Inflammatory macrophage treated with lipopolysaccharide for 1 hour (primary cell): ENCODE measurements at places on chromosomes 5 and 9.

DNA sequence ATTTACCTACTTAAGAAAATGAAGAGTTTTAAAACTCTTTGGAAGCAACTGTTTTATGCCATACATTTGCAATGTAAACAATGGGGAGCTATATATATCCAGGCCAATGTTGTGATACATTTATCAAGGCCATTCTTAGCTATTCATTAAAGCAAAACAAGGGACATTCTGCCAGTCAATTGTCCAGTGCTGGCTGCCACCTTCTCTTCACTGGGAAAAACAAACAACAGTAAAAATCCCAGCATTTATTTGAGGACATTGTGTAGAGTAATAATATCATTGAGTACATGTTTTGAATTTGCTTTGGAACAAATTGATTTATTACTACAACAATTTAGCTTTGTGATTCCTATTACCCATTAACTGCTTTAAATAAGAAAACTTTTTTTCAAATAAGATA, 1107.4 kb downstream of the DTWD2 start:
- no peak for DNase-seq

DNA sequence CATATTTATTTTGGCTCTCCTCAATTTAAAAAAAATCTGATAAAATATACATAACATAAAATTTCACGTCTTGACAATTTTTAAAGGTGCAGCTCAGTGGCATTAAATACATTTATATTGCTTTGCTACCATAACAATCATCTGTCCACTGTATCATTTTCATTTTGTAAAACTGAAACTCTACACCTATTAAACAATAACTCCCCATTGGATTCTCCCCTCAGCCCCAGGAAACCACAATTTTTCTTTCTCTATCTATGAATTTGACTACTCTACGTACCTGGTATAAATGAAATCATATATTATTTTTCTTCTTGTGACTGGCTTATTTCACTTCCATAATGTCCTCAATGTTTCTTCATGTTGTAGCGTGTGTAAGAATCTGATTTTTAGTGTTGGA, 563.5 kb downstream of the PRR16 start:
- no peak for DNase-seq

DNA sequence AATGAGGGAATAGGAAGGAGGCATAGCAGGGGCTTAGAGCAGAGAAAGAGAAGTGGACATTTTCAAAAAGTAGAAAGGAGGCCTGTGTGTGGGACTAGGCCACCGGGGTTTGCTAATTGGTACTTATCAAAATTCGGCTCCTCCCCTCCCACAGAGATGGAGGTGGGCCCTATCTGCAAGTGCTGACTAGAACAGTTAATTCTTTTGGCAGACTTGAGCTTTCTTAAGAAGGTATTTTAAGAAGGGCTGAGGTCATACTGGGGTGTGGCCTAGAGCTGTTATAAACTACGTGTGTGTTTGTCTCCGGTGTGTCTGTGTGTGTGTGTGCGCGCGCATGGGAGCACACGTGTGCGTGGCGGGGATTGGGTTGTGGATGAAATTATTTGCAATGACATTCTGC, 1086.5 kb downstream of the EFNA5 start:
- no peak for DNase-seq

- DNase-seq = no peak
Observed at GRCh38 chr9:22107202-22108045, 98.3 kb upstream of the CDKN2B start.

DNA sequence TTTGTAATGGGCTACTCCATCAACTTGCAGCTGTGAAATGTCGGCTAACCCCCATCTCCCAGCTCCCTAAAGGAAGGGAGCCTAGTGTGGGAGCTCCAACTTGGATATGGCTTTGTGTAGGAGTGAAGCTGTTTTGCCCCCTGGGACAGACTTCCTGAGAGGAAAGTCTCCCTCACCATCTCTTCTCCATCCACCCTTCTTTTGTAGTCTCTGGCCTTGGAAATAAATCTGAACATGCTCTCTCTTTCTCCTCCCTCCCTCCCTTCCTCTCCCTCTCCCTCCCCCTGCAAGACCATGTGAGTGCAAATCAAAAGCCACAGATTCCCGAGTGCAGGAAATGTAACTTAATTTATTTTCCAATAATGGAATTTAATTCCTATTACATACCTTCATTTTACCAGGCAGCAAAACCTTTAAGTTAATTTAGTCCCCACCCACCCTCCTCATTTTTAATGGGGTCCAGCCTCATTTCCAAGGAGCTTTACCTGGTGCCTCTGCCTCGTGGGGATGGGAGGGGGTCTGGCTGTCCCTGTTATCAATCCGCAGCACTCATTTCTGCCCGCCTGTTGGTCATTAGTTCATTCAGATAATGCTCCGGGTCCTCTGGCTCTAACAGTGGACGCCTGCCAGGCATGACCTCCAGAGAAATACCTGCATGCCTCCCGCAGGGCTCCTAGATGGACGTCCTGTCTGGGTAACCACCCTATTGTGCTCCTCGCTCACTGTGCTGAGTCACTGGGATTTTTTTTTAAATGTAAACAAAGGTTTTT, 122.9 kb upstream of the TAF11L2 start:
- DNase-seq = no peak

DNA sequence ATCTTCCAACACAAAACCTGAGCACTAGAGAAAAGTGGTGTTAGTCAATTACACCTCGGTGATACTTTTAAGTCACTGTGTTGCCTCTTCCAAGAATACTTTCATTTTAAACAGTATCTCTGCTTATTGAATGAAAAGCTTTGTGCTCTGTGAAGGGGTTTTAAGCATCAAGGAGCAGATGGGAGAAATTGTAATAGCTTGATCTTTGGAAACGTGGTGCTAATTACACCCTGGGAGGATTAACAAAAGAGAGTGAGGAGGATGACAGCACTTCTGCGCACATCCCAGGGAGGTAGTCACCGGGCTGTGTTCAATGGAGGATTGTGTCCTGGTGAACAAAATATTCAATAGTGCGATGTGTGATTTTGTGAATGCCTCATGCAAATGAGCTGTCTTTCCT, 477.4 kb upstream of the ADAMTS16 start:
- DNase-seq = no peak

DNA sequence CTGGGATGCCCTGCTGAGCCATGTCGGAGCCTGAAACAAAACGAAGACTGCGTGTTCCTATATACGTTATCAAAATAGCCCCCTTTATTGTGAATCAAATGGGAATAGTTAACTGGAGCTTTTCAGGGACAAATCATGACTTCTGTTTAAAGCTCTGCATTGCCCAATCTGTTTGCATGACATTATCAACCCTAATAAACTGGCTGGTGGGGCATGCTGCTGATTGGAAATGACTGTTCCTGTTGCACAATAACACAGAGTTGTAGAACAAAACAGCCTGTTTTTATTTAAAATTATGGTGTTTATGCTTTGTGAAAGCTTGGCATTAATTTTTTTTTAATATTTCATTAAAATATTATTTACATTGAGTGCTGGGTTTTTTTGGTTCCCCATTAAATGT, 215.5 kb downstream of the TMEM167A start:
- no peak for DNase-seq

DNA sequence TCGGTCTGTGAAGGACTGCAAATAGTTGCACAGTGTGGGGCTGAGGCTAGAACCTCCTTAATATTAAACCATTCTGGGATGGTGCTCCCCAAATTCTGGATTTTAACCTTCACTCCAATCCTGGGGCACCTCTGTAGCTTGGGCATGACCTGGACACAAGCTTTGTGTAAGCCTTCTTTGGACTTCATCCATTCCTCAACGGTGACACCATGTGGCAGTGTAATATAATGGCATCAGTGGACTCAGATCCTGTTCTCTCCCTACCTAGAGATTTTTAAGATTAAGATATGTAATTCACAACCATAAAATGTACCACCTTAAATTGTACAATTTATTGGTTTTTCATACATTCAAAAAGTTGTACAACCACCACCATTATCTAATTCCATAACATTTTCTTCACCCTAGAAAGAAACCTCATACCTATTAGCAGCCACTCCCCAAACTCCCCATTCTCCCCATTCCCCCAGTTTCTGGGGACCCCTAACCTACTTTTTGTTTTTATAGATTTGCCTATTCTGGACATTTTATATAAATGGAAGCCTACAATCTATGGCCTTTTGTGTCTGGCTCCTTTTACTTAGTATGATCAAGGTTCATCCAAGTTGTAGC, 4.8 kb upstream of the PLGRKT start:
- peak; percentile 66 for DNase-seq

DNA sequence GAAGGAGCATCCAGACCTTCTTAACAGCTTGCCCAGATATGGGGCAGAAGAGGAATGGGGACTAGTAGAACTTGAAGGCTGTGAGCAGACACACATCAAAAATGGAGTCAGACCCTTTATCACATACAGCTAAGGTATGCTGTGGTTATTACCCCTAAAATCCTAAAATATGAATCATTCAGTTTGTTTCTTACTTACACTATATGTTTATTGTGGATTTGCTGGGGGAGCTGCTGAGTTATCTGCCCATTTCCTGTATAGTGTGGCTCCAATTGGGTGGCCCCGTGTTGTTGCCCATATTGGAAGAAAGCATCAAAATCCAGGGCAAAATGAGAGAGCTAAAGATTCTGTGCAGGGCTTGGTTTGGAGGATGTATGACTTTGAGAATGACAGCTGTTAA, 56.9 kb downstream of the AP3S1 start:
- DNase-seq = no peak

GRCh38 chr5:29779141-29779540, 1414.3 kb upstream of the CDH6 start:
- no peak for DNase-seq

DNA sequence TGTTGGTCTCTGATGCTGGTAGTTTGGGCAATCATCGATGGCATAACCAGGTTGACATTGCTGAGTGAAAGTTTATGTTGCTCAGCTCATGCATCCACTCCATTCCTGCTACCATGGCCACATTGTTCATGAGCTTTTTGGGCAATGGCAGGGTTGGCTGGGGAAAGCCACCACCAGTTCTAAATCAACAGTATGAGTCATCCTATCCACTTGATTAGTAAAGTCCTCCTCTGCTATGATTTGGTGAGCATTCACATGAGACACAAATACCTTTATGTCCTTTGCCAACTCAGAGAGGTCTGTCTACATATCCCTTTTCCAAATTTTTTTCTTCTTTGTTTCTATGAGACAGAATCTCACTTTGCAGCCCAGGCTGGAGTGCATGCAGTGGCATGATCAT, 129.7 kb upstream of the FBN2 start:
- no peak for DNase-seq

- DNase-seq = no peak
Observed at GRCh38 chr5:14487897-14488570, 93.6 kb upstream of the OTULINL start.

GRCh38 chr5:122319897-122320296, 7.9 kb downstream of the SNCAIP start:
- DNase-seq = no peak

GRCh38 chr9:103904242-103904641, 189.9 kb upstream of the SMC2 start:
- no peak for DNase-seq

- no peak for DNase-seq
Observed at GRCh38 chr5:59828623-59829022, 64.9 kb downstream of the PDE4D start.

GRCh38 chr9:124411514-124412227, 3.6 kb downstream of the PSMB7 start:
- DNase-seq = peak; percentile 42

DNA sequence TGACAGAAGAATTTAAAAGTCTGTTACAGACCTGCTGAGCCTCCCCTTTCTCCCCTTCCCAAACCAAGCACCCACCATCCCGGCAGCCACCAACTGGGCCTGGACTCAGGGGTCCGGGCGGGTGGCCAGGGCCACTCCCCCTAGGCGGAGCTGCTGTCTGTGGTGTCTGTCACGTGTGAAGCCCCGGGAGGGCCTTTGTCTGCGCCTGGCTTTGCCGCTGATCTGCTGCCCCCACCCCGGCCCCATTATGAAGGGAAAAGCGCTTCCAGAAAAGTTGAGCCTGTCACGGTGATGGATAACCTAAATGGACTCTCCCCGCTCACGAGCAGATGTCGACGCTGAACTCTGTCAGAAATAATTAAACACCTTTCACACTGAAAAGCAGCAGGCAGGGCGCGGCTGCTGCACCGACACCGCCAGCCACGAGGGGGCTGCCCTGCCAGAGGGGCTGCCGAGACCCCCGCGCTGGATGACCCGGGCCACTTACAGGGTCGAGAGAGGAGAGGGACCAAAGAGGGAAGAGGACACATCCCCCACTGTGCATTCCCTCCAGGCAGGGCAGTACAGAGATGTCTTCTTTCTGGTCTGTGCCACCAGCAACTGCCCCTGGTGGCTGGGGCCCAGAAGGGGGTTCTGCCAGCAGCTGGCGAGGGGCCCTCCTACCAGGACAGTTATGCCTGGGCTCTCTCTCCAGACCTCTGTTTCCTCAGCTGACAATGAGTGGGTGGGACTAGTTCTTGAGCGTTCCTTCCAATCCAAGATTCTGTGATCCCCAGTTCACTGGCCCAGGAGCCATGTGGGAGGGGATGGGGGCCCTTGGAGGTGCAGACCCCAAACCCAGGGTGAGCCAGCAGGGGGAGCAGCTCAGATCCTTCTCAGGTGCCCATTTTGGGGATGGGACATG, 36.0 kb upstream of the BARHL1 start:
- DNase-seq = no peak

- no peak for DNase-seq
Observed at GRCh38 chr5:149639737-149640136, 58.4 kb downstream of the ARHGEF37 start.

DNA sequence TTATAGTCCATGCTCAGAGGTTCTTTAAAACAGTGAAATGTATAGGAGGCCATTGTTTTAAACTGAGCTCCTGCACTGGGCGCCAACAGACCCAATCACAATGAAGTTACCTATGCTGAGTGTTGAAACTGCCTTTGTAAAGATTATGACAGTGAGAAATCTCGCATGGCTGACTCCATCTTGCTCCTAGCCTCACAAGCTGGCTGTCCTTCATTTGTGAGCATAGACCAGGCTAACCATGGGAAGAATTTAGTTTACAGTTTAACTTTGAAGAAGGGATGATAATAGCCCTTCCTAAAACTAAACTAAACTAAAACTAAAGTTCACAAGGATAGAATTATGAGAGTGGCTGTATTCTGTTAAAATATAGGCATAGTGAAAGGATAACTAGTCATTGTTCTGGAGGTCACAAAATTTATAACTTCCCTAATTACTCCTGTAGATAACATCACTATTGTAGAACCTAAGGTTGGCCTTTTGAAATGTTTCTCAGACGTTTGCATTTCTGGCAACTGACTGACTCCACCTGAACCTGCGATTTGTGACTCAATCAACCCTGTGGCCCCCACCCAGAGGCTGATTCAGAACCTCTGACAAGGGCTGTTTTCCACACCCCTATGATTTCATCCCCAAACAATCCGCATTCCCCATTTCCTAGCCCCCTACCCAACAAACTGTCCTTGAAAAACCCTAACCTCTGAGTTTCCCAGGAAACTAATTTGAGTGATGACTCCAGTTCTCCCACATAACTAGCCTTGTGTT, 59.1 kb downstream of the HMHB1 start:
- DNase-seq = no peak

GRCh38 chr5:146772881-146773466, 105.6 kb downstream of the PPP2R2B start:
- no peak for DNase-seq

DNA sequence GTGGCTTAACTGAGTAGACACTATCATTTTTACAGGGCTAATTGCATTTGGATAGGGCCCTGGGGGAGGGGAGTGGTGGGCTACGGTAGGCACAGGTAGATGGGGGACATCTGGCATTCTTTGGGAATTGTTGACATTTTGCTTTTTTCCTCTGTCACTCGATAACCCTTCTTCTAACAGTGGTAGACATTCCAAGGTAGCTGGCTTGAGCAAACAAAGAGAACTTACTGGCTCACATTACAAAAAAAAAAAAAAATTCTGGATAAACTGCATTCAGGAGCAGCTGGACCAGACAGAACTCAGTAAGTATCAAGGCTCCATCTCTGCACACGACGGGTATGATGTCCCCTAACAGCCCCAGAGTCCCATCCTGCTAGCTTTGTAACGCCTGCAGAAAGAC, 585.2 kb downstream of the ZNF608 start:
- DNase-seq = no peak
